ENCODE measurements at places on chromosomes 12 and 14.

DNA sequence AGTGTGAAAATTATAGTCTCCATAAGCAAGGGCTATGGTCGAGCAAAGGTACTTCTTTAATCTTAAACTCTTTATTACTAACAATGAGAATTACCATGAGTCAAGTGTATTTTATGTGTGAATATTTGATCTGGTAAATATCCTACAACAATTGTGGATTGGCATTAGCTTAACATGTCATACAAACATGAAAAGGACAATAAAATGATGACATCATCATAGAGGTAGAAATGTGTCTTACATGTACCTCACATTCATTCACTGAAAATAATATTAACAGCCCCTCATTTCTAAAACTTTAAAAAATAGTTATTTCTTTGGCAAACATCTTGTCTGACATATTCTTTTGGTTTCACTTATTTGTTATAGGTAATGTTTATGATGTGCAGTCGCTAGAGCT is 355.0 kb downstream of the NAV3 start:
- no peak for DNase-seq

GRCh38 chr12:74619884-74620283 is 82.2 kb downstream of the ATXN7L3B start:
- no peak for DNase-seq

DNA sequence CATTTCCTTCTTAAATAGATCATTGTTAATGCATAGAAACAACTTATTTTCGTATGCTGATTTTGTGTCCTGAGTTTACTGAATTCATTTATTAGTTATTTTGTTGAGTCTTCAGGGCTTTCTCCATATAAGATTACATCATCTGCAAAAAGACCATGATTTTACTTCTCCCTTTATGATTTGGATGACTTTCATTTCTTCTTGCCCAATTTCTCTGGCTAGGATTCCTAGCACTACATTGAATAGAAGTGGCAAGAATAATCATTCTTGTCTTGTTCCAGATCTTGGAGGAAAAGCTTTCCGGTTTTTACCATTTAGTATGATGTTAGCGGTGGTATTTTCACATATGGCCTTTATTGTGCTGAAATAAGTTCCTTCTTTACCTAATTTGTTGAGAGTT is 303.0 kb upstream of the RTL1 start:
- no peak for DNase-seq

GRCh38 chr14:71713016-71713415 is 219.2 kb upstream of the RGS6 start:
- no peak for DNase-seq

DNA sequence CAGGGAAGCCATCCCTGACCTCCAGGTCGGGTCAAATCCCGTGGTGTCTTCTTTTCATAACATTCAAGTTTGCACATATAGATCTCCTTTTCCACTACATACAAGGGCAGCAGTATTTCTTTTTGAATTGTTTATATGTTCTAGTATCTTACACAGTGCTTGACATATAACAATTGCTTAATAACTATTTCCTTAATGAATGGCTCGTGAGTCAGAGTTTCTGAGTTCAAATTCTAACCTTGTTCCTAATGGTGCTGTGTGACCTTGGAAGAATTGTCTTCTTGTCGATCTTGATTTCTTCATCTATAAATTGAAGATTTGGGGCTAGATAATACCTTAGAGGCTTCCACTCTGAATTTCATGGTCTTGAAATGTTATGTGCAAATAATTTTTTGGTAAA is 57.2 kb upstream of the PELI2 start:
- no peak for DNase-seq

DNA sequence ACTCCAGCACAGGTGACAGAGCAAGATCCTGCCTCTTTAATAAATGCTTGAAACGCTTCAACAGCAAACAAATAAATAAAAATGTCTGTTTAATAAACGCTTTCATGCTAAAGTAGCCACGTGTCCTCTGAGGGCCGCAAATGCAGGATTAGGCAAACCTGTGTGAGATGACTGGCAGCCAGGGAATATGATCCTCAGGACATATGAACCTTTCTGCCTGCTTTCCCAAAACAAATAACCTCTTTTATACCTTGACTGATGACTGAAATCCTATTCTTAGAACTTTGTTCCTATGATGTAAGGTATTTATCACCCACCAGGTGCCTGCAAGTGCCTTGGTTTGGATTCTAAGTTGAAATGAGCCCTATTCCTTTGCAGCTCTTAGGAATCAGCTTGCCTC is 14.5 kb upstream of the FLVCR2 start:
- no peak for DNase-seq

DNA sequence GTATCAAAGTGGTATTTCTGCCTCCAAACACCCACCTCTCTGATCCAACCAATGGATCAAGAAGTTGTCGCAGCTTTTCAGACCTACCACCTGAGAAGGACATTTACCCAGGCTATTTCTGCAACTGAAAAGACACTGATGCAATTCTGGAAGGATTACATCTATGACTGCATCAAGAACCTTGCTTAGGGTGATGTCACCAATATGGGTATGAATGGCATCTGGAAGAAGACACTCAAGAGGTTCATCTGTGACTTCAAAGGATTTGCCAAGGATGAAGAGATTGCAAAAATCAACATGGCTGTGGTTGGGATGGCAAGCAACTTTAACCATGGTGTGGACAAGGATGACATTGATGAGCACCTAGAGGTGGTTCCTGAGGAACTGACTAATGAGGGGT is 154.2 kb downstream of the PCNX1 start:
- DNase-seq, result no peak

DNA sequence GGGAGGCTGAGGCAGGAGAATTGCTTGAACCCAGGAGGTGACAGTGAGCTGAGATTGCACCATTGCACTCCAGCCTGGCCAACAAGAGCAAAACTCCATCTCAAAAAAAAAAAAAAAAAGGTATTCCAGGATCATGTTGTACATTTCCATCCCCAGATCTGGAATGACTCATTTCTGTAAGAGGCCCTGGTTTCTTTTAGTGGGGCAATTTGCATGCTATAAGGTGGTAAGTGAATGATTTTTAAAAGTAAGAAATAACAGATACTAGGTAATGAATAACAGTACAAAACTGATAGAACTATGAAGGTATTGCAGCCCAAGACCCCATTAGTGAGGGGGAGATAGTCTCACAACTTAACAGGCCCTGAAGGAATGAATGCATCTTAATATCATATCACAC is 17.7 kb upstream of the ADCK1 start:
- no peak for DNase-seq

- DNase-seq, result no peak
These were observed 422.5 kb downstream of the NRXN3 start for GRCh38 chr14:78592616-78593219.

DNA sequence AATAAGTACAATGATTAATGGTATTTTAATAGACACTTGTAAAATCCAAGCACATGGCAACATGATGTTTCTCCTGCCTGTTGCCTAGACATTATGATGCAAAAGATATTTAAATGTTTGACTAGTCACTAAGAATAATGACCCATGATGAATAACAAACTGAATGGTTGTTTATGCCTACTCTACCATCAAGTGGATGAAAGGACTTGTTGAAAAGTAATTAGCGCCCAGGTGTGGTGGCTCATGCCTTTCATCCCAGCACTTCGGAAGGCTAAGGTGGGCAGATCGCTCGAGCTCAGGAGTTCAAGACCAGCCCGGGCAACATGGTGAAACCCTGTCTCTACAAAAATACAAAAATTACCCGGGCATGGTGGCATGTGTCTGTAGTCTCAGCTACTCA is 30.7 kb downstream of the KIF21A start:
- DNase-seq, result no peak

DNA sequence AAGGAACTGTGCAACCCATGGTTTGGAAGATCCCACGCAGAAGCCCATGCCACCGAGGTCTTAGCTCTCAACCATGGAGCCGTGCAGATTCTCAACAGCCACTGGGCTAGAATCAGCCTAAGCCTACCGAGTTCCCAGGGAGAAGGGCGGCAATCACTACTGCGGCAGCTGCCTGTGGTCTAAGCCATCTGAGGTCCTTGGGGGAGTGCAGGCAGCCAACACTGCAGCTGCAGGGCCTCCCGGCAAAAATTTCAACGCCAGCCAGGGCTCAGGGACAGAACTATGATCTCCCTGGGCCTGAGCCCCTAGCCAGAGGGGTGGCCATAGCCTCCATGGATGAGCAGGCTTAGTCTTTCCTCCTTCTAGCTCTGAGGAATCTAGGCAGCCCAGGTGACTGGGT is 156.8 kb upstream of the CLEC14A start:
- DNase-seq, result no peak

DNA sequence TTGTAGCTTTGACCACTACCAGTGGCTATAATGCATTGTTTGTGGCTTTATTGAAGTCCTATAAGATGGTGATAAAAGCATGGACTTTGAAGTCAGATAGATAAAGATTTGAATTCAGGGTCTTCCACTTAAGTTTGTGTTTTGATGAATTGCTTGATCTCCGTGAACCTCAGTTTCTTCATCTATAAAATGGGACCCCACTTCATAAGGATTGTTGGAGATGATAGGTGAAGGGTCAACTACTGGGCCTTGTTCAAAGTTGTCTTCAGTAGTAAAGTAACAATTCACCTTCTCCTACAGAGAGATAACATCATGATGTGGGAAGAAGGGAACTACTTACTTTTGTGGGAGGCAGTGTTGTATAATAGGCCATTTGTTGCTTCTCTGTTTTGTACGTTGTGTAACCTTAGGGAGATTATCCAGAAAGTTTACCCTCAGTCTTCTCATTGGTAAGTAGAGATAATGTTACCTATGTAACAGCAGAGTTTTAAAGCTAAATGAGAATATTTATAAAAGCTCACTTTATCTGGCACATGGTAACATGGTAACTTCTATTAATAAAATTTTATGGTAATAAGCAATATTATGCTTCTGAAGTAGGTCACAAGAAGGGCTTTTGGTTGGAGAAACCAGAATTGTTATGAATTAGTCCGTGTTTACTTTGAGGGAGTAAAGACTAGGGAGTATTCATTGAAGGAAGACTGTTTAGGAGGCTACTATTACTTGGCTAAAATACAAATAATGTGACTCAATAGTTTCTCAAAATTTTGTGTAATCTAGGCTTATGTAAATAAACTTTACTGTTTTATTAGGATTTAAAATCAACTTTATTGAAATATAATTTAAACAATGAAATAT is 15.1 kb downstream of the ADIPOR2 start:
- no peak for DNase-seq

DNA sequence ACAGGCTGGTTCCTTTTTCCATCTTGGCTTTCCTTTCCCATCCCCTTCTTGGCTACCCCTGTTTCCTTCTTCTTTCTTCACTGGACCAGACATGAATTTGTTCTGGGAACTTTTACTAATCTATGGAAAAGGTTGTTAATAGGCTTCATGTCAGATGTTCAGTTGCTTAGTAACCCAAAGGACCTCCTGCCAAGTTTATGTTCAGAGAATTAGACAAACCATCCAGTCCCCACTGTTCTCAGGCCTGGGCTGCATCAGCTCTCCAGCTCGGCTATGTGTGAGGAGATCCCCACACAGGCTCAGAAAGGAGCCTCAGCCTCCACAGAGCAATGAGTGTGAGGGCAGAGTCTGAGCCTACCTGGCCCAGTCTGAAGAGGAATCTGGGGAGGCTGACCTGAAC is 78.0 kb downstream of the AKAP6 start:
- DNase-seq, result no peak

GRCh38 chr12:110501399-110501751 is 536 bp downstream of the VPS29 start:
- DNase-seq, result peak; percentile 42

- DNase-seq, result no peak
These were observed 13.5 kb upstream of the ATG14 start for GRCh38 chr14:55425091-55425490.

Data from AG08395 (cell line).